H9 (cell line): ENCODE measurements at places on chromosomes 13 and 19.

DNA sequence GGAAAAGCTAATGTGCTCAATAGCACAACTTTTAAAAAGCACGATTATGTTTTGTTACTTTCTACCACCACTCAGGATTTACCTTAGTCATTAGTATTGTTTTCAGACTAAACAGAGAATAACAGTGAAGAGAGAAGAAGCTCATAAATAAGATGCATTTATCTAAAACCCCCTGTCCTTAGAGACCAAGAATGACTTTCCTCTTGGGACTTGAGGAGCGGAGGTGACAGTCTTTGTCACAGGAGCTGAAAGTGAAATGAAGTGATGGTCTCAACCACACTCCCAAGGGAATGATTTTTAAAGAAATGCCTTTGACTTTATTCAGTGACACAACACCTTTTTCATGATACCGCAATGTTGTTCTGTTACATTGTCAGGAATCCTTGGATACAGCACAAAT, 190.6 kb upstream of the NBEA start:
- no peak for DNase-seq

DNA sequence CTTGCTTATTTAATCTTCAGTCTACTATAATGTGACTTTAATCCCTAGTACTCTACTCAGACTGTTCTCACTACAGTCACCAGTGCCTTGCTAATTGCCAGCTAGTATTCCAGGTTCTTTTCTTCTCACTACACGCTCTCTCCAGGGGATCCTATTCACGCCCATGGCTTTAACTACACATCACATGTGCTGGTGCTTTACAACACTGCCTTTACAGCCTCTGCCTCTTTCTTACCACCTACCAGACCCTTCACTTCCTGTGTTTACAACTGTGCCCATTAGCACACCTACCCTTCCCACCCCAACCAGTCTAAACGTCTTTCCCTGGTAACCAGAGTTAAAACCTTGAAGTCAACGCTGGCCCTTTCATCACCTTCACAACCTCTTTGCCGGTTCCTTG, 249.5 kb downstream of the DNAJC15 start:
- no peak for DNase-seq

DNA sequence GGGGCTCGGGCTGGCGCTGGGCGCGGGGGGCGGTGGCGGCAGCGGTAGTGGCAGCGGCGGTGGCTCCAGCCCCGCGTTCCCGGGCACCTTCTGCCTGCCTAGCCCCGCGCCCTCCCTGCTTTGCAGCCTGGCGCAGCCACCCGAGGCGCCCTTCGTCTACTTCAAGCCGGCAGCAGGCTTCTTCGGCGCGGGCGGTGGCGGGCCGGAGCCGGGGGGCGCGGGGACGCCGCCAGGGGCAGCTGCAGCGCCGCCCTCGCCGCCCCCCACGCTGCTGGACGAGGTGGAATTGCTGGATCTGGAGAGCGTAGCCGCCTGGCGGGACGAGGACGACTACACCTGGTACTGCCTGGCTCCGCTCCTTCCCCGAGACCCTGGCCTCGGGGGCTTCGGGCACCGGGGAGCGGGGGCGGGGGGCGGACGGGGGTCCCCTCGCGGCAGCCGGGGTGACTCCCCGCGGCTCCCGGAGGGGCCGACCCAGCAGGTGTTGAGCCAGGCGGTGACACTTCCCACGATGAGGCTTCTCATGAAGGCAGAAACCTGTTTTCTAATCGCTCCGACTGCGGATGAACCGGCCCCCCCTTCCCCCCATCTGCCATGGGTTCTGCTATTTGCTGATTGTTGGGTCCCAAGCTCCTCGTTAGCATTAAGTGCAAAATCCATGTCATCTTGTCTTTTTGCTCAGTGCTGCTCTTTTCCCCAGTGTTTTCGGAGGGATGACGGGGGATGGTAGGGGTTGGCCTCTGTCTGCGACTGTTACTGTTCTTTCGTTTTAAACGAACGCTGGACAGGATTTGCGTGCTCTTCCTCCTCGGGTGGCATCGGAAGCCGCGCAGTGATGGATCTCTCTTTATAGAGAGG, 943 bp downstream of the SLAIN1 start:
- peak; percentile 57 for DNase-seq

GRCh38 chr19:49567861-49568441, 12.4 kb downstream of the NOSIP start:
- DNase-seq, result no peak

GRCh38 chr13:33871207-33872004, 53.5 kb downstream of the RFC3 start:
- no peak for DNase-seq

- DNase-seq, result no peak
Measured at GRCh38 chr13:51134763-51135365, 23.8 kb upstream of the C13orf42 start.
